Activated CD4-positive, alpha-beta T cell treated with anti-CD3 and anti-CD28 coated beads for 48 hours (primary cell): ENCODE measurements at places on chromosomes 5 and 9.

GRCh38 chr9:73269430-73270101, 117.9 kb downstream of the ANXA1 start:
- DNase-seq: no peak

DNA sequence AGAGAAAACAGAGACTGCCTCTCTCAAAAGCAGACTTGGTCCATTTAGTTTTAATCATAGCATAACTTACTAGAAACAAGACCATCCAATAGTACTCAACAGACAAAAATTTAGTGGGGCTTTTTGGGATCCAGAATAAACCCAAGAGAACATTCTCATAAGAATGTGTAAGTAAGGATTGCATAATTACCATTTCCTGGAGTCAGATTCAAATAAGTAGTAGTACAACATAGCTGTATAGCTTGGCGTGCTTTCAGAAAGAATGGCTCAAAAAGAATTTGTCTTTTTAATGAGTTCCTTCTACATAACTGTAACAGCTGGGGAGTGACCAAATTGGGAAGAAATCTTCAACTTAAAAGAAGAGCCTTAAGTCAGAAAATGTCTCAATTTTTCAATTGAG, 145.4 kb downstream of the DENND1A start:
- DNase-seq: no peak

DNA sequence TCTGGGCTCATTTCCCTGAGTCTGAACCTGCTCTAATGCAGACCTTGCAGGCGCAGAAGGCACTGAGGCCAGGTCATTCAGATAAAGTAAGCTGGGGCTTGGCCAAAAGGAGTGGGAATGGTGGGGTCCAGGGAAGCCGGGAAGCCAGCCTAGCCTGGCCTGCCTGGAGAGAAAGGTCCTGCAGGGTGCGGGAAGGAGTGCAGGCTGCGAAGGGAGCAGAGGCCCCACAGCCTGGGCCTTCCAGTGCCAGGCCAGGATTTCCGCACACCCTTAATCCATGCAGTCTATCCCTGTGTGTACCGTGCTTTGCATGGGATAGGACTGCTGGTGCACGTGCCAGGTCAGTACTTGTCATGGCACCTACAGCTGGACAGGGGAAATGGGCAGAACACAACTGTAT, 3.6 kb upstream of the STING1 start:
- DNase-seq: no peak

- no peak for DNase-seq
These were observed 29.9 kb downstream of the TUT7 start for GRCh38 chr9:86324308-86324707.

DNA sequence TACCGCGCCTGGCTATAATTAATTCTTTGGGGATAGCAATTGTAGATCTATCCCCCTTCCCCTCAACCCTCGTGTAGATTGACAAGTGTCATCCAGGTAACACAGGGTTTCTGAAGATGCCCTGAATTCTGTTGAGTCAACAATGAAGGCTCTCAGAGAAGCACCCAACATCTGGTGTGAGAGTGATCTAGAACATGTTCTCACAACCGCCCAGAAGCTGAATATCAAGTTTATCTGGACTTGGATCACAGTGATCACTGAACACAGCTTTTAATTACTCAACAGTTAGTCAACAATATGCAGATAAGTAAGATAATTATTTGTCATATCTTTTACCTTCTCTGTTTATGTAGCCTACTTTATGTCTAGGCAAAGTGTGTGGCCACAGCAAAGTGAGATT, 204.2 kb upstream of the RGMB start:
- DNase-seq: no peak
